Sigmoid colon (tissue), 7 donors: ENCODE measurements at places on chromosomes 13 and 19. TPM values are rescaled to one million over a fixed set of nuclear protein-coding genes. Genes with fewer than 3 reads are reported as not detected.

Gene PRR20D
- polyA plus RNA-seq = not detected

Gene ZNF77
- polyA plus RNA-seq = 2.7 TPM

Gene WDR87
- not detected for polyA plus RNA-seq

Gene KCNN4
- 6.0 TPM for polyA plus RNA-seq

Gene PRR20A
- polyA plus RNA-seq = not detected

Gene RASIP1
- 5.0 TPM for polyA plus RNA-seq

Gene MBD3L3
- not detected for polyA plus RNA-seq

Gene TLE6
- polyA plus RNA-seq = 3.0 TPM

Gene THAP8
- polyA plus RNA-seq = 5.8 TPM

Gene CD70
- polyA plus RNA-seq = not detected

Gene KLF1
- polyA plus RNA-seq = not detected

Gene ZNF709
- polyA plus RNA-seq = 0.60 TPM

Gene LDLR
- polyA plus RNA-seq = 20.6 TPM

Gene NLRP7
- polyA plus RNA-seq = not detected

Gene KIR2DL1
- polyA plus RNA-seq = 0.06 TPM

Gene CYP2A6
- not detected for polyA plus RNA-seq

Gene CALM3
- 375 TPM for polyA plus RNA-seq

Gene ZNF784
- polyA plus RNA-seq = 7.2 TPM

Gene NLRP11
- not detected for polyA plus RNA-seq

Gene DNAJB1
- 77.6 TPM for polyA plus RNA-seq

Gene SOHLH2
- polyA plus RNA-seq = not detected

Gene ZNF222
- 0.60 TPM for polyA plus RNA-seq

Gene ZNF253
- 2.5 TPM for polyA plus RNA-seq

Gene HAUS5
- polyA plus RNA-seq = 1.2 TPM

Gene MBD3L2
- polyA plus RNA-seq = not detected

Gene PGLYRP1
- polyA plus RNA-seq = not detected

Gene LILRB2
- 5.5 TPM for polyA plus RNA-seq

Gene ETV2
- polyA plus RNA-seq = 2.0 TPM

Gene FFAR2
- 0.69 TPM for polyA plus RNA-seq

Gene TEX29
- 0.79 TPM for polyA plus RNA-seq

Gene ZNF568
- polyA plus RNA-seq = 0.60 TPM

Gene LRRC63
- polyA plus RNA-seq = not detected

Gene ZNF577
- polyA plus RNA-seq = 2.8 TPM

Gene TMPRSS9
- not detected for polyA plus RNA-seq

Gene KIR2DL3
- 0.07 TPM for polyA plus RNA-seq

Gene ZNF525
- 1.4 TPM for polyA plus RNA-seq

Gene SSC5D
- polyA plus RNA-seq = 1.2 TPM

Gene PDX1
- not detected for polyA plus RNA-seq

Gene ELANE
- 0.64 TPM for polyA plus RNA-seq

Gene ZNF491
- polyA plus RNA-seq = 0.60 TPM

Gene UBE2L5
- 0.60 TPM for polyA plus RNA-seq

Gene COL4A2
- 24.0 TPM for polyA plus RNA-seq

Gene ZNF563
- 2.5 TPM for polyA plus RNA-seq

Gene ZNF317
- polyA plus RNA-seq = 24.5 TPM

Gene ZNF534
- not detected for polyA plus RNA-seq

Gene KLF16
- polyA plus RNA-seq = 8.4 TPM

Gene SYNE4
- 3.9 TPM for polyA plus RNA-seq

Gene SULT2A1
- 0.23 TPM for polyA plus RNA-seq

Gene MEX3D
- polyA plus RNA-seq = 5.1 TPM

Gene GPATCH1
- polyA plus RNA-seq = 5.8 TPM

Gene GRIN2D
- polyA plus RNA-seq = 0.26 TPM
